ENCODE measurements at places on chromosomes 16 and 17. TPM values are rescaled to one million over a fixed set of nuclear protein-coding genes. Genes with fewer than 3 reads are reported as not detected.

TMEM11 gene
- total RNA-seq, result 15.8 TPM

PFN1 gene
- 440 TPM for total RNA-seq

CACNG5 gene
- not detected for total RNA-seq

MYOCD gene
- total RNA-seq, result not detected

CD300LB gene
- not detected for total RNA-seq

KRT9 gene
- 0.51 TPM for total RNA-seq

MT4 gene
- total RNA-seq, result not detected

PRR11 gene
- 1.3 TPM for total RNA-seq

DHRS13 gene
- 11.3 TPM for total RNA-seq

SLC5A10 gene
- 0.13 TPM for total RNA-seq

CCL15 gene
- total RNA-seq, result not detected

AANAT gene
- not detected for total RNA-seq

OTOP3 gene
- total RNA-seq, result under 0.01 TPM

CRHR1 gene
- total RNA-seq, result not detected

ZFP3 gene
- 0.53 TPM for total RNA-seq

CA7 gene
- not detected for total RNA-seq

FAM222B gene
- total RNA-seq, result 3.6 TPM

HOXB7 gene
- total RNA-seq, result not detected

ACSM5 gene
- not detected for total RNA-seq

EVI2B gene
- not detected for total RNA-seq

PGP gene
- 9.5 TPM for total RNA-seq

PLK1 gene
- 1.3 TPM for total RNA-seq

APRT gene
- 153 TPM for total RNA-seq

FAM117A gene
- 0.53 TPM for total RNA-seq

Measured in bronchial epithelial cell (primary cell).